Iris pigment epithelial cell (primary cell): ENCODE measurements at places on chromosomes 1 and 21.

DNA sequence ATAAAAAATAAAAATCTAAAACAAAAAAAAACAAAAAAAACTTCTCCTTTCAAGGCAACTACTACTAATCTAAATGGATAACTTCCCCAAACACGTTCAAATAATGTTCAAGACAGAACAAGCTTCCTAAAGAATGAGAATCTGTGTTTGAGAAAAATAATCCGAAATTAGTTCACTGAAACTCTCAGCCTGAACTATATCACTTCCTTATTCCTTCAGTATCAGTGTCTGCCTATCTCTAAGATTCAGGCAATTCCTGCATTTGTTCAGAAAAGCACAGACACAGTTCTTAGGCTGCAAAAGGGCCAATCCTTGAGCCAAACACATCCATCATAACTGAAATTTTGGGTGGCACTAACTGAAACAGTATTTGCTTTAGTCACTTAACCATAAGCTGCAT is 22.4 kb downstream of the DSTYK start:
- DNase-seq, result no peak

DNA sequence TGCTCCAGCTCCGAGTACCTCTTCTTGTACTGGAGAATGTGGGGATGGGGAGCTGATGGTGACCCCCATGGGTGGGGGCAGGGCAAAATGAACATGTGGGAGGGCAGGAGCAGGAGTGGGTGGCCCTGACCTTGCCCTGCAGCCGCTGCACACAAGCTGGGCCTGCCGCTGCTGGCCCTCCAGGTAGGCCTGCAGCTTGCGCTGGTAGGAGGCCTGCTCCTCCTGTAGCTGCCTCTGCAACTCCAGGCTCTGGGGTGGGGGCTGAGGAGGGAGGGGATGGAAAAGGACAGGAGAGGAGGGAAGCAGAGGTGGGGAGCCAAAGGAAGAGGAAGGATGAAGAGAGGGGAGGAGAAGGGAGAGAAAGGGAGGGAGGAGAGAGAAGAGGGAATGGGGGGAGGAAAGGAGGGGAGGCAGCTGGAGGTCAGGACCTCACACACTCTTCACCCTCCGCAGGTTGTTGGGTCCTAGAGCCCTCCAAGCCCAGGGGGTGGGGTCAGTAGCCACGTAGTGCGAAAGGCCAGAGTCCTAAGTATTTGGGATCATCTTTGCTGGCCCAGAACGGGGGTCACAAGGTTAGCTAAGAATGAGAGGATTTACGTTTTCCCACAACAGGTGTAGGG is 22.9 kb downstream of the RNU1-1 start:
- DNase-seq, result no peak

- DNase-seq, result no peak
These were observed 1.5 kb upstream of the SYDE2 start for GRCh38 chr1:85202092-85202863.

- DNase-seq, result no peak
These were observed 64.9 kb downstream of the KIFAP3 start for GRCh38 chr1:170009551-170009950.

DNA sequence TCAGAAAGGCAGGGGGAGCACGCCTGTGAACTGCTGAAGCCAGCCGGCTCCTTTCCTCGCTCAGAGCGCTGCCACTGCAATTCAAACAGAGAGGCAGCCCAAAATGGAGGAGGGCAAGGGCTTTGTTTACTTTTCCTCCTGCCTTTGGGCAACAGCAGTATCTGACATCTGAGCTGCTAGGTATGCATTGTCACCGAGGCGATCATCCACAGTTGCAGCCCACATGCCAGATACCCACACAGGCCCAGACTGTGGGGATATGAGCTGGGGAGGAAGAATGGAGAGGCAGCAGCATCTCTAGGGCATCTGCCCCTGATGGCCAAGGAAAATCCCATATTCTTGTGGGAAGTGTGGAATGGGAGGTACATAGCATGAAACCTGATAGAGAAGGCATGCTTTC is 357.1 kb downstream of the BARHL2 start:
- DNase-seq, result no peak

DNA sequence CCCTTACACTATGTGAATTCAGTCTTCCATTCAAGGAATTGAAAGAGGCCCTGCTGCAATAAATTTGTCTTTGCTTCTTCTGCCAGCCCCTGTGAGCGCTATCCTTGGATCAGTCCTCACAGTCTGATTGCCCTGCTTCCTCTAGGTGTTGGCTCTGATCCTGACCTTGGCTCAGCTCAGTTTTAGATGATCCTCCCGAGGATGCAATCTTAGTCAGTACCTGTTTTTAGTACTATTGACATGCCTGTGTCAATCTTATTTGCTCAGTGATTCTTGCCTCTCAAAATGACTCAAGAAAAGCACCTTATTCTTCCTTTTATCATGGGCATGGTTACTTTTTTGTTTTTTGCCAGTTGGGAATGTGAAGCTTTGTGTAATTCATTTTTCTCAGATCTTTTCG is 101.4 kb upstream of the KCNK1 start:
- DNase-seq, result no peak

DNA sequence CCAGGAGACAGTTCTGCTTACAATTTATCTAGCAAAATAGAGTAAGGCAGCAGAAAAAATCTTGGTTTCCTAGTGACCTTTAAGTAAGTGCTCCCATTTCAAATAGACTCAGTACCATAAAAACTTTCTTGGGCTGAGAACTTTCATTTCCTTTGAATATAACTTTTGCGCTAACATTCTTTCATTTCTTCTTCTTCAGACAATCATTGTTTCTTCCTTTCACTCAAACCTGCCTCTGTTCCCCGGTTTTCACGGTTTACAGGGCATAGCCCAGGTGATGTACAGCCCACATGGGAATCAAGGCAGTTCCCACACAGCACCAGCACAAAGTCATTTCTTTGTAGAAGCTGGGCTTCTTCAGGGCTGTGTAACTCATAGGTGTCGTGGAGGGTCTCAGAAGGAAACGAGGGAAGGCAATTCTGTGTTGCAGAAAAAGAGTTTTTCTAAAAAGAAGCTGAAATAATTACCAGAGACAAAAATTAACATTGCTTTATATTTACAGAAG is 611.6 kb downstream of the SMYD3 start:
- no peak for DNase-seq

GRCh38 chr1:161727256-161727924 is 6.0 kb downstream of the FCRLB start:
- DNase-seq, result peak; percentile 90

DNA sequence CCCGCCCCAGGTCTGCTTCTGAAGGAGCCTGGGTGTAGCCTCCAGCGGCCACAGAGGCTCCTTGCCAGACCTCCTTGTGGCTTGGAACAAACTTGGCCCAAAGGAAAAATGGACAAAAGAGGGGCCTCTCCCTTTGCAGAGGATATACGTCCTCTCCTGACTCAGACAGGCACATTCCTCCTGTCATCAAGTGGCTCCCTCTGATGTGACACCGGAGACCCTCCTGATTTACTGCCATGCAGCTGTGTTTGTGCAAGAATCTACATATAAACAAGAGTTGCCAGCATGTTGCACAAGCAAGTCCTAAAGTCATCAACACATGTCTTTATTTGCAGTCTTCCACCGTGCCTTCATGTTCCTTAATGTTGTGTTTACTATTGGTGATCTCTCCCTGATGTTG is 54.1 kb upstream of the F3 start:
- no peak for DNase-seq

DNA sequence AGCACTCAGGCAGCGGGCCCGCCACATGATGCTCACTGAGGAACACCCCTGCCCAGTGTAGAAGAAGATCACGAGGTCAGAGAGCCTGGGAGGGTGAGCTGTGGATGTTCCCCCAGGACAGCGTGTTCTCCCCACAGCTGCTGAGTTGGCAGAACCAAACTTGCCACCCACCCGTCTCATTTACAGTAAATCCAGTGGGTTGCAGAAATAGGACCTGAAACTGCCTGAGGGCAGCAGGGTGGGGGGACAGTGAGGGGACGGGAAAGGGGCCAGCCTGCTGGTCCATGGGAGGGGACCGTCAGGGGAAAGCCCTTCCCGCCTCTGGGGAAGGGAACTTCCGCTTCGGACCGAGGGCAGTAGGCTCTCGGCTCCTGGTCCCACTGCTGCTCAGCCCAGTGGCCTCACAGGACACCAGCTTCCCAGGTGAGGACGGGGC is at the start of gene C1QB:
C1QB (plus strand) TSS at position 356 of the 436 bp plus-strand sequence. CDS start 6,227 bp downstream, outside the sequence.
- no peak for DNase-seq

DNA sequence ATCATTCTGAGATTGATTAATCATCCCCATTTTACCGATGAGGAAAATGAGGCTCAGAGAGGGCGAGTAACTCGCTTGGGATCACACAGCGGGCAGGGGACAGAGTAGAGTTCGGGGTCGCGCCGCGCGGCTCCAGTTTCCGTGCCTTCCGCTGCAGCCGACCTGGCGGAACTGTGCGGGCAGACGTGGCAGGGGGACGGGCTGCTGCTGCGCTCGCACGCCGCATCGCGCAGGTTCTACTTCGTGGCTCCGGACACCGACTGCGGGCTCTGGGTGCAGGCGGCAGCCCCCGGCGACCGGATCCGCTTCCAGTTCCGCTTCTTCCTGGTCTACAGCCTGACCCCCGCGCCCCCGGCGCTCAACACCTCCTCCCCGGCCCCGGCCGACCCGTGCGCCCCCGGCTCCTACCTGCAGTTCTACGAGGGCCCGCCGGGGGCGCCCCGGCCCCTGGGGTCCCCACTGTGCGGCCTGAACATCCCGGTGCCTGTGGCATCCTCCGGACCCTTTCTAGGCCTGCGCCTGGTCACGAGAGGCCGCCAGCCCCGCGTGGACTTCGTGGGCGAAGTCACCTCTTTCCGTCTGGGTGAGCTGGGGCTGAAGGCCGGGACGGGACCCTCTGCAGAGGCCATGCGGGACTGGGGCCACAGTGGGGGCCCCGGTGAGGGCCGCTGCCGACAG is 2.3 kb downstream of the LDLRAD2 start:
- DNase-seq, result peak; percentile 11

DNA sequence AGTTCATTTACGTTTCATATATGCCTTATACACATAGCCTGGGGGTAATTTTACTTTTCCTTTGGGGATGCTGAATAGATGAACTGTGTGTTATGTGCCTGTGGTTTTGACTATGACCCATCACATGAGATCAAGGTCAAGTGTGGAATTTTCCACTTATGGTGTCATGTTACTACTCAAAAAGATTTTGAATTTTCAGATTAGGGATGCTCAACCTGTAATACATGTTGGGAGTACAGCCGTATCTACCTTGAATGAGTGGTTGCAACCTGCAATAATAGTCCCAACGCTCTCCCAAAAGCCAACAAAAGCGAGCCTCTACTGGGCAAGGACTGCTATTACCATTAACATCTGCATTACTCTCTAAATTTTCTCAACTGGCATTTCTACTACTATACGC is 68.5 kb upstream of the SDC3 start:
- DNase-seq, result peak; percentile 72

DNA sequence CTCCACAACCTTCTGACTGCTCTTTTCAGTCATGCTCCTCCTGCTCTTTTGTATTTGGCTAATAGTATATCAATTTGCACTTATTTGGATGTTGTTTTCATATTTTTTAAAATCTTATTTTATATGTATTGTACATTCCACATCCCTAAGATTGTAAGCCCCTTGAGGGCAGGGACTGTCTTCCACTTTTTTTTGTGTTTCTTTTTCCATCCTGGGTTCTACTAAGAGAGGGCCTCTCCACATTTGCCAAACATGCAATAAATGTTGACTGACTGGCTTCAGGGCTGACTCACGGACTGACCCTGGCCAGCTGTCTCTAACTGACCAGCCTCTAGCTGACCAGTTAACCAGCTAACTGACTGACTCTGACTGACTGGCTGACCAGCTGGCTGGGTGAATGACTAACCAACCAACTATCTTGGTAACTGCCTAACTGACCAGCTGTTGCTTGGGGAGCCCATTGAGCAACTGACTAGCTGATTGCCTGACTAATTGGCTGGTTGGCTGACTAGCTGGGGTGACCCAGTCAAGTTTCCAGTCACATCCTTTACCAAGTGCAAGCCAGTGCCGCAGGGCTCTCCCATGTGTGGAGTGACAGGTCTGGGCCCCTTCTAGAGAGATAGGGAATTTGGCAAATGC is 16.1 kb downstream of the CSF1 start:
- DNase-seq, result peak; percentile 66

DNA sequence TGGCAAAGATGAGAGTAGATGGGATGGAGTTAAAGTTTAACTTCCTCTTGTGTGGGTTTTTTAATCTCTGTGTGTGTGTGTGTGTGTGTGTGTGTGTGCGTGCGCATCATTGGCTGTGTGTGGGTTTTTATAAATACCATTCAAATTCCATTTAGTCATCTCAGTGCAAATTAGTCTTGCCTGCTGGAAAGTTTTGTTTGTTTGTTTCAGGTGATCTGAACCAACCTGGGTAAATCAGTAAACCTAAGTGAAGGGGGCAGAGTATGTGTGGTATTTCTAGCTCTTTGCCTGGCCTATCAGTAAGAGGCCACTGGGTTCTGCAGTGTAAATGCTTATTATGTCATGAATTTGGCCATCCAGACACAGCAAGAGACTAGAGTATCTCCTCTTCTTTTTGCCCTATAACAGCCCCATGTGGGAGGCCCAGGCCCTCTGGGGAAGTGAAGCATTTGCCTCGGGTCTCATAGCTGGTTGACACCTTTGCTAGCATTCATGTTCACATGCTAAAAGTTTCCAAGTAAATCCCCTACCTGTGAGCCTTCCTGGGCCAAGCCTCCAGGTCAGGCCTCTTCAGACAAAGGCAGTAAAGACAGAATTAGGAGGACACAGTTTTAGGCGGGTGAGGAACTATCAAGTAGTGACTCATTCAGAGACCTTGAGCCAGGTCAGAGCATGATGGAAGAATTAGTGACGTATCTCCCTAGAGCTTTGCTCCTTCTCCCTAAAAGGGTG is 14.7 kb downstream of the INTS3 start:
- peak; percentile 68 for DNase-seq

- DNase-seq, result peak; percentile 64
These were observed 31.9 kb downstream of the GDAP2 start for GRCh38 chr1:117897551-117897950.

- DNase-seq, result peak; percentile 17
These were observed 32.2 kb upstream of the PALMD start for GRCh38 chr1:99613716-99614115.

DNA sequence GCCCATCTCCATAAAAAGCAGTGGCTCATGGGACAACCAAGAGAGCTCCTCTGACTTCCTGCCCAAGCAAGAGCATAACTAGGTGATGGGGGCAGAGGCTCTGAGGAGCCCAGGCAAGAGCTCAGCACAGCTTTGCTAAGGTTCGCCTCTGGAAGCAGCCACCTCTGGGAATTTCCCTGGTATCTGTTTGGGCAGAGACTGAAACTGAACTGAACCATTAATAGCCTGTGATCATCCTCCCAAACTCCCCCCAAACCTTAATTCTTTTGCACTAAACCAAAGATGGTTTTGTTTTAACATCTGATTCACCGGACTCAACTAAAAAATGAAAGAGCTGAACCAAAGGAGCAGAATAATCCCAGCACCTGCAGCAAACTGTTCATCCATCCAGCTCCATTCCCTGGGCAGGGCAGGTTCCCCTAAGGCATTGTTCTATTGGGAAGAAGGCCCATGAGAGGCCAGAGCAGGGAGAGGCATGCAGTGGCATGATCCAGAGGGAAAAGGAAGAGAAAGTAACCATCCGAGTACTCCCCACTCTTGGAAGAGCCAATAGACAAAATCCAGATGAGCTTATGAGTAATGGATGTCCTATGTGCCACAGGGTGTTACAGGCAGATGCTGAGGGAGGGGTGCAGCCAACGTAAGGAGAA is 77.8 kb upstream of the KAZN start:
- DNase-seq, result no peak
